ENCODE measurements at places on chromosomes 12 and 14.

DNA sequence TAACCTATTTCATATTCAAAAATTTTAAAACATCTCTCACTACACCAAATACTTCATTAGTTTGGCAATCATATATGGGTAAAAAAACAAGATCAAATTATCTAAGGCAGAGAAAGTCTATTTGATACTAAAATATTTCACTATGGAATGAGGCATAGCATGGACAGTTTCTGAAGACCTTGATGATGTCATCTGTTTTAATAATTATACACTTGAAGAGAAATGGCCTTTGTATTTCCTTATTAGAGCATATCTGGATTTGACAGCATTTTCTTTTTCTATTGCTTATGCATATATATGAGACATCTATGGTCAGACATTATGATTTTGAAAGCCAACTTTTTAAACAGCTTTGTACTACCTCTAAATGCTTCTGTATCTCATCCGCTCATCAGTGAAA is 88.6 kb downstream of the DDHD1 start:
- no peak for DNase-seq

GRCh38 chr12:108717243-108717642 is 14.1 kb downstream of the CORO1C start:
- DNase-seq: no peak

- no peak for DNase-seq
These were observed 14.8 kb downstream of the KRT7 start for GRCh38 chr12:52247622-52248540.

GRCh38 chr14:59997449-59997848 is 77.5 kb downstream of the LRRC9 start:
- no peak for DNase-seq

DNA sequence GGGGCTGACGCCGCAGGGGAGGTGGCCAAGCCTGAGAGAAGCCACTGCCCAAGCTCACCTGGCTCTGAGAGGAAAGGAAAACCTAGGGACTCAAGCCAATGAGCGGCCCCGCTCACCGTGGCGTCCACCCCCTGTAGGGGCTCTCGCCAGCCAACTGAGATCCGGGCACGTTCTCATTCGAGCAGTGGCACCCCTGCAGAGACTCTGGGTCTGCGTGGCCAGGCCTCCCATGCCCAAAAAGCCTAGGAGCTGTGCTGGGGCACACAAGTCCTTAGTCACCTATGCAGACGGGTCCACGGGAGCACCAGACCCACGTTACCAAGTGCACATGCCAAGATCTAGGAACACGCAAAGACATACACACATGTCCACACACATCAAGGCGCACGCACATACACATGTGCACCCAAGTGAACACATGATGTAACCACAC is 106.2 kb downstream of the NCOR2 start:
- no peak for DNase-seq

DNA sequence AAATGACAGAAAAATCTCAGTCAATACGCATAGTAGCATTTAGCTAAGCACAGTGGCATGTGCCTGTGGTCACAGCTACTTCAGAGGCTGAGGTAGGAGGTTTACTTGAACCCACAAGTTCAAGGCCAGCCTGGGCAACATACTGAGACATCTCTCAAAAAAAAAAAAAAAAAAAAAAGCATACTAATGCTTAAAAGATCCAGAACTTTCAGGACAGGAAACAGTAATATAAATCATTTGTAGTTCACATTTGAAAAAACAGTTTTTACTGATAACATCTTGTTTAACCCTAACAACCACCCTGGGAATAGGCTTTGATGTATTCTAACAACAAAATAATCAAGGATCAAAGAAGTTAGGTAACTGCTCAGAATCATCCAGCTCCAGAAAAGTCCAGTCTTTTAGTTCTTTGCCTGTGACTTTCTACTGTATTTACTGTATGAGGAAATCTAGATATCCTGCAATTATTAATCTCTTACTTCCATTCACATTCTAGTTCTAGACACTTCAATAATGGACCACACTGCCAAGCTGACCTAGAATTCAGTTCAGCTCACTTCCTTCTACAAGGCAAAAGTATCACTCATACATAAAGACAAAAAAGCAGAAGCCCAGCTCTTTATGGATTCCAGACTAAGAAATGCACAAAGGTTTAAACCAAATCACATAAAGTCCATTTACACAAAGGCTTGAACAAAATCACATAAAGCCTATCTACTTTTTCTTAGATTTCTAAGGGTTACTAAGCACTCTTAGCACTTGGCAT is 28.5 kb downstream of the PAWR start:
- DNase-seq: no peak

- DNase-seq: peak; percentile 51
These were observed 17.7 kb upstream of the PGF start for GRCh38 chr14:74973003-74973653.

GRCh38 chr12:15726027-15726877 is 62.9 kb downstream of the EPS8 start:
- no peak for DNase-seq

- DNase-seq: peak; percentile 97
These were observed at the start of gene ATXN3 for GRCh38 chr14:92106143-92106926. TSS of gene ATXN3 (minus strand) at chr14:92106582. CDS start at chr14:92106552, 30 bp downstream.

DNA sequence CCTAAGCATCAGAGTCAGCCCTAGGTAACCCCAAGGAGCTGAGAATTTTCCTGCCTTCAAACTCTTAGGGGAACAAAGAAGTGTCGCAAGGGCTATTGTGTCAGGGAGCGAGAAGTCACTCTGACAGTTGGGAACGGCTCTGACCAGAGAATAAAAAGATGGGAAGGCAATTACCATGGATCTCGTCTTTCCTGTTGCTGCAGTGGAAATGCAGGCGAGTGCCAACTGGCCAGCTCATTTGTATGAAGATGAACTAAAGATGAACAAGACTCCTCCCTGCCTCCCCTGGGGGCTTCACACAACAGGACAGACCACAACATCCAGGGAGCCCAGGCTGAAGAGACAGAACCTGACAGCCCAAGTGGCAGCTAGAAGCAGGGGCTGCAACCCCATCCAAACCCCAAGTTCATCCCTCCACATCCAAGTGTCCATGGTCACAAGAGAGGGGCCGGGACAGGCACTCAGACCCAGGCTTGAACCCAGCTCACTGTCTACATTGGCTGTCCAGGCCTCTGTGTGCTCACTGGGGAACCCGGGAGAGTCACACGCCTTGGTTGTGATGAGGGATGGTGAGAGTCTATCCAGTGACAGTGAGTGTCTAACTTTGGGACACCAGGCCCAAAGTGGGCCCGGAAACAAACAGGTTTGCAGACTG is 322.4 kb downstream of the BCL11B start:
- DNase-seq: no peak

DNA sequence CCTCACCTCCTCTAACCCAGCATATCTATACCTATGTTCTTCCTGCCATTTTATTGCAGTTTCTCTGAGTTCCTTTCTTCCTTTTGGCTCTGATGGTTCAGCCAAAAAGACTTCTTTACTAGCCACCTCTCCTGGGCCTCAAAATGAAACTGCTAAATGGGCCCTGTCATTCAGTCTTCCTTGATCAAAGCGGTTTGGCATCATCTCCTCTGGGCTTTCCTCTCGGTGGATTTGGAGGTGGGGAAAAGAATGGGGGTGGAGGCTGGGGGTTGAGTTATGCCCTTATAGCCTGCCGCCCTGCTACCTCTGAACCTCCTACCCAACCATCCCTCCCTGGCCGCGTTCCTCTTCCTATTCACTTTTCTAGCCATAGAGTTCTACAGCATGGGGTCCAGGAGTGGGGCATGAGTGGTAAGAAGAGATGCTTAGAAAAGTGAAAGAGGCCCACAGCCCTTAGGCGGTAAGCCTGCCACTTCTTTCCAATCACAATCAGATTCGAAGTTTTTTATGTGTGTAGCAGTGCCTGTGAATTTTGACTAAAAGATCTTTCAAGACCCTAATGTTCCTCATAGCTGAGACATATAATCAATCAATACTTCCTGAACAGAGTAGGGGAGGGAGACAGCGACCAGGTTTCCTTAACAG is 2.5 kb downstream of the AJUBA start:
- DNase-seq: no peak

DNA sequence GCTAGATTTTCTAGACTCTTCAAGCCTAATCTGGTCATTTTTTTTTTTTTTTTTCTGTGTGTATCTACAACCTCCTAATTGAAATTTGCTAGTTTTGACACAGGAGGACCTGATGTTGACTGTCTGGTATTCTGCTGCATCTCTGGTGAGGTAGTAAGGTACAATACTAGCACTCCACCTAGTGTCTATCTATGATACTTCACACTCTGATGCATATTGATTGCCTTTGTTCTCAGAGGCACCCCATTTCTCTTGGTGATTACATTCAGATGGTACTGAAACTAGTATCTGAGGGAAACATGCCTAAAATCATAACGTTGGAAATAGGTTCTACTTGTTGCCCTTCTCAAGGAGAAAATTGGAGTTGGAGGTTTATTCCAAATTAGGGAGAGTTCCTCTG is 930.5 kb upstream of the NOVA1 start:
- no peak for DNase-seq

DNA sequence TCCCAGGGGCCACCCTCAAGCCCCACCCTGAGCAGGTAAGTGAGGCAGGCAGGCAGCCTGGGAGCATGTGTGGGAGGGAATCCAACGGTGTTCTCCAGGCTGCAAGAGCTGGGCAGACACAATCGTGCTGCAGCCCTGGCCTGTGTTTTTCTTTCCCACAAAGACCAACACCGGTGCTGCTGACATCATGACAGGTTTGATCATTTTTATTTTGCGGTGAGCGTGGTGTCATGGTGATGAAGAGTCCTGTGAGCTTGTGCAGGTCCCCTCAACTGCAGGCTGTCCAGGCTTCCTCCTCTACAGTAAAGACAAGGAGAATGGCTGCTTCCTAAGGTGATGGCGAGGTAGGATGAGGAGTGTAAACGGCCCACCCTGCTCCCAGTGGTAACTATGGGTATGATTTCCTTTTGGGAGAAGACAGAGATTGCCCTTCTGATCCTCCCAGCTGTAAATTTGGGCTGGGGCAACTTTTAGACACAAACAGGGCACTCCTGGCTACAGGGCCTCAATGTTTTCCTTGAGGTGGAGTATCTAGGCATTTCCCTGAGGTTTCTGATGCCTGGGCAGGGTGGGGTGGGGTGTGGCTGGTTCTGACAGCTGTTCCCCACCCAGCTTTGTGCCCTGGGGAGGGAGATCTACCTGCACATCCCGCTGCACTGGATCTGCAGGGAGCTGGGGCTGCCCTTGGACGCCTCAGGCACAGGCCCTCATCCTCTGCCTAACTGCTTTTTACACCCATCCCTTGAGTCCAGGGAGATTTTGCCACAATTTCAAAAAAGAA is 109.1 kb downstream of the VCPKMT start:
- no peak for DNase-seq

GRCh38 chr12:62123721-62124203 is 136.4 kb upstream of the USP15 start:
- DNase-seq: peak; percentile 61

DNA sequence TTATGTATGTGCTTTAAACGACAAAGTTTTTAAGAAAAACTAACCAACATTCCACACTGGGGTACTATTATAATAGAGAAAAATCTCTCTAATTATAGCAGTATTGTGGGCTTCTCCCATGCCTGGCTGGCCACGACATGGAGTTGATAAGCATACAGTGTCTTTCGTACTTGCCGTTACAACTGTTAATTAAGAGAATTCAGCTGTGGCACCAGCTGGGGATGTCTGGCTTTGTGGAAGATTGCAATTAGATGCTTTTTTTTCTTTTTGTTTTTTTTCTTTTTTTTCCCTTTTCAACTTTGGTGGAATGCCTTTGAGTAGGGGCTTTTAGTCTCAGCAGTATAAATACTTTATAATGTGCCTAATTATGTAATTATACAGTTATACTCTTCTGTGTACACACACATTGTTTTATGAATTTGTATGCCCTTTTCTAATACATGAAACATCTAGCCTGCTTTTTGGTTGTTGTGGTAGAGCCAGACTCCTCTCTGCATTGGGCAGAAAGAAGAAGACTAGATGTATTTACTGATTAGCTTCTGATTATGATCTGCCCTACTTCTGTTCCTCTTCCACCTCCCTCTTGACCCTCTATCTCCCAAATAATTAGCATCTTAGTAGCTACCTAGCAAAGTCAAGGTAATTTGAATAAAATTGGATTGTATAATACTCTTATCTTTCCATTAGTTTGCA is 76.4 kb downstream of the SUSD6 start:
- no peak for DNase-seq

DNA sequence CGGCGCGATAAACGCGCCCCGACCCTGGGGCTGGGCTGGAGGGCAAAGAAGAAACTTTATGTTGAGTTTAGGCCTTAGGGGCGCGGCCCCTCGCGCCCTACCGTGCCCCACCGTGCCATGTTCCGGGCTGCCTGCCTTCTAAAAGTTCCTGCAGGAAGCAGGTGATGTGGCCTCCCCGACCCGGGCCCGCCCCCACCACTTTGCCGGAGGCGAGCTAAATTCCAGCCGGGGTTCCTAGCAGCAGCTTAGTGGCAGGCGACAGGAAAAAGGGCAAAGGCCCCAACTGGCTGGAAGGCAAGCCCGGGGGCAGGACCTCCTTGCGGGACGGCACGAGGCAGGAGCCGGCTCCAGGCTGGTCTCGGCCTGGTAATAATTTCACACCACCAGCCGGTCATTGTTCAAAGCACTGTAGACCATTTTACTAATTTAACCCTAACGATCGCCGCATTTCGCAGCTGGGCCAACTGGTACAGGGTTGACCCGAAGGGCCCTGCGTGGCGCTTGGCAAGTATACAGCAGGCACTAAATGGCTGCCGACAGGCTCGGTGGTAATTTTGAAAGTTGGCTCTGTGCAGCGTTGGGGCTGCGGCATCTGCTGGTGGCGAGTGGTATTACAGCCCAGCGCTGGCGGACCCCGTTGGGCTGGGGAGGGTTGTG is 895 bp upstream of the CCDC88C start:
- peak; percentile 84 for DNase-seq

DNA sequence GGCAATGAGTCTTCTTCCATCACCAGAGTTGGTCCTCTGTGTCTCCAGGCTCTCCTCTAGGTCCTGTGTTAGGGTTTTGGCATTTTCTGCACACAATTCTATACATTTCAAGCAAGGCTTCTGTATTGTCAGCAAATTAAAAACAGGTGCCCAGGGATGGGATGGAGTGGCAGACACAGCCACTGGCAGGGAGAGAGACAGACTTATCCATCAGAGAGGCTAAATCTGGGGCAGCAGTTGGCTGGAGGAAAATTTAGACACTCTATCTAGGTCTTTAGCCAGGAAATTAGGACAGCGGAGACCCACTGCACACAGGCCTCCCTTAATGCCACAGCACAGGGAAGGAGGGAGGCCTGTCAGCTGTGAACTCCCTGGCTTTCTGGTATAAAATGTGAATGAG is 20.2 kb downstream of the PLEKHD1 start:
- no peak for DNase-seq

GRCh38 chr14:98218218-98218617 is 1053.8 kb downstream of the BCL11B start:
- DNase-seq: no peak

DNA sequence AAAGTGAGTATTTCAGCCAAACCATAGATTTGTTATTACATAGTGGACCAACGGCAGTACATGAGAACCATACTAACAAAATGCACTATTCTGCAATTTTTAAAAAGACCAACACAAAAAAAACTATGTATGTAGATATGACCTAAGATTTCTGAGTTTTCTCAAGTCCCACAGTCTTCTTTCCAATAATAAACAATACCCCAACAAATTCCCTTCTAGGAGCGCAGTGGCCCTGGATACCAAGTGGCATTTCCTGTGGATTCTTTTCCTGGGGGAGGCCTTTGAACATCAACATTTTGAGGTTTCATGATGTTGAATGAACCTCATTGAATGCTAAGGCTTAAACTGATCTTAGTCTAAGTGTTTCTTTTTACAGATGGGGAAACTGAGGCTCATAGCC is 210.5 kb downstream of the BCAT1 start:
- no peak for DNase-seq

- DNase-seq: no peak
These were observed 60.1 kb downstream of the CHST11 start for GRCh38 chr12:104516821-104517220.

Measured in activated naive CD4-positive, alpha-beta T cell treated with anti-CD3 and anti-CD28 coated beads for 36 hours (primary cell).